ENCODE measurements at places on chromosomes 5 and 9. TPM values are rescaled to one million over a fixed set of nuclear protein-coding genes. Genes with fewer than 3 reads are reported as not detected.

The ZNF354C gene
- polyA plus RNA-seq, result 0.95 TPM

The PCDHB4 gene
- 0.20 TPM for polyA plus RNA-seq

The PKD2L2 gene
- not detected for polyA plus RNA-seq

The FGD3 gene
- polyA plus RNA-seq, result 2.3 TPM

The NR5A1 gene
- polyA plus RNA-seq, result not detected

The GMCL2 gene
- polyA plus RNA-seq, result not detected

The TAF11L10 gene
- not detected for polyA plus RNA-seq

The OSMR gene
- 4.6 TPM for polyA plus RNA-seq

The JAK2 gene
- polyA plus RNA-seq, result 6.0 TPM

The SYK gene
- polyA plus RNA-seq, result 12.0 TPM

The ZFR gene
- 21.9 TPM for polyA plus RNA-seq

The MINAR2 gene
- not detected for polyA plus RNA-seq

The NRARP gene
- polyA plus RNA-seq, result 7.8 TPM

The ZNF462 gene
- polyA plus RNA-seq, result 5.8 TPM

The PCDHGA6 gene
- polyA plus RNA-seq, result 0.36 TPM

Data from esophagus (tissue), 2 donors.